Fibroblast of skin of right biceps (primary cell): ENCODE measurements at places on chromosomes 2 and 18.
A peak's percentile ranks its signal among the peaks of the same experiment; 100 is the strongest.

- no peak for DNase-seq
Observed at GRCh38 chr2:100853909-100854810, 34.2 kb downstream of the NPAS2 start.

DNA sequence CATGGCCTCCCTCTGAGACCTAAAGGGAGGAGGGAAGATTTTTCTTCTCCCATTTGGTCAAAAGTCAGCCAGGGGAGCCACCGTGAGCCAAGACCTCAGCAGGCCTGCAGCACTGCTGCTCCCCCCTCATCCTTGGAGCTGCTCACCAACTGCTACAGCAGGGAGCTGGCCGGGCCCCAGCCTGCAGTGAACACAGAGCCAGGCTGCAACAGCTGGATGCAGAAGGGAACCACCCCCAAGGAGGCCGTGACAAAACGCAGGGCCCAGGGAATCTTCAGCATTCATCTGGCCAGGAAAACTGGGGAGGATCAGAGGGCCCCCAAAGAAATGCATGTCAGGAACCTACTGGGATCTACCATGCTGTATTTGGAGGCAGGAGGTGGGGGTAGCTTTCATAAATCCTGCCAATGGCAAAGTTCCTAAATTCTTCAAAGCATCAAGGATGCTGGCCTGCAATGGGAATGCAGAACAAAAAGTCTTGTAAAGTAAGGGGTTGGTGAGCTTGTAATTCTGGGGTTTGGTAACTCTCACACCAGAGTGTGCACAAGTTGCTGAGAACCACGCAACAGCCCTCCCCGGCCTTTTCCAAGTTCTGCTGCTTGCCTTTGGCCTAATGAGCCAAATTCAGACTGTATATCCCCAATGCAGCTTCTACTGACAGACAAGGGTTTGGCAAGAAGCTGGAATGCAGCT, 61.0 kb downstream of the CACNB4 start:
- DNase-seq, result no peak

DNA sequence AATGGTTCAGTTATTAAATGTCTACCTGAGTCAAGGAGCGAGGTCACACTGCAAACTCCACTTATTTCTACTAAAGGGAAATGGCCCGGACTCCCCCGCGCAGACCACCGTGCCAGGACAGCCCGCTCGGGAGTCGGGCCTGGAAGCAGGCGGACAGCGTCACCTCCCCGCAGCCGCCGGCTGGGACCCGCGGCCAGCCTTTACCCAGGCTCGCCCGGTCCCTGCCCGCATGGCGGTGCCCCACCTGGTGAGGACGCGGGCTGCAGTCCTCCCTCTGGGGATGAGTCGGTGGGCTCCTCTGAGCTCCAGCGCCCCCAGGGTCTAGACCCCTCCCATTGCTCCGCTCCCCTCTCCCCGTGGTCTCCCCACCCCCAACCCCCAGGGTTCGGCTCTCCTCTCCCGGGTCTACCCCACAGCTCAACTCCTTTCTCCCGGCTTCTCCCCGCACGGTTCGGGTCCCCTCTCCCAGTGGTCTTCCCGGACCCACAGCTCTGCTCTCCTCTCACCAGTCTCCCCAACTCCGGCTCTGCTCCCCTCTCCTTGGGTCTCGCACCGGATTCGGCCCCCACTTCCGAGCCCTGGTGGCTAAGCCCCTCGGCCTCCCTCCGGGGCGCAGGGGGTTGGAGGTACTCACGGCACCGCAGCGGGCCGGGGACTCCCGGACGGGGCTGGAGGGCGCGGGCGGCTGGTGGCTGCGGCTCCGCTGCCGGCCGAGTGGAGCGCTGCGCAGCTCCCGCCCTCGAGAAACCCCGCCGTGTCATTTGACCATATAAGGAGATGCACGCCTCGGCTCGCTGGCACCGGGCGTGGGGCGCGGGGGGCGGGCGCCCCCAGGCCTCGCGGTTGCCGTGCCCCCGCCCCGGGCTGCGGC, at the start of gene FHL2:
TSS of gene FHL2 (minus strand) at position 716 of the 871 bp plus-strand sequence. CDS start 12,535 bp downstream, outside the sequence.
- DNase-seq, result peak; percentile 87

DNA sequence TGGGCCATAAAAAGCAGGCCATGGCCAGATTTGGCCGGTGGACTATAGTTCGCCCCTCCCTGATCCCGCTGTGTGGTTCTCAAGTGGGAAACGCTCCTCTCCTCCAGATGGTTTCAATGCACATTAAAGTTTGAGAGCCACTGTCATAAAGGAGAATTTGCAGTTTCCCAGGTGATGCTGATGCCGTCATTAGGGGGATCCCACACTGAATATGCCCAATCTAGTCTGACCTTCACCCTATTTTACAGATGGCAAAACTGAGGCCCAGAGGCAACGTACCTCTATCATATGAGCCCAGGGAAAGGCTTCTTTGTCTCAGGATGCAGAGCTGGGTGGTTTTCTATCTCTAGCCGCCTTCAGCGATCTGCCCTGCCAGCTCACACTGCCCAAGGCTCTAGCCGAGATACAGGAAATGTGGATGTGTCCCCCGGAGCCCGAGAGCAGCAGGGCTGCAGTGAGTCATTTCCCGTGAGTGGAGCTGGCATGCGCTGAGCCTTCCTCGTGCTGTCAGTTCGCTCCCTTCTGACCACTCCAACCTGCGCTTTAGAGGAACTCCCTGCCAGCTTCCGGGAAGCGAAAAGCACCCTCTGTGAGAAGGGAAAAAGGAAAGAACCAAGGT, 116.2 kb downstream of the SMAD7 start:
- DNase-seq, result peak; percentile 93

GRCh38 chr2:24891201-24891600, 28.8 kb downstream of the ADCY3 start:
- DNase-seq, result no peak

- peak; percentile 29 for DNase-seq
Observed at GRCh38 chr18:77061281-77061945, 71.2 kb downstream of the MBP start.

- peak; percentile 36 for DNase-seq
Observed at GRCh38 chr18:28961669-28962228, 784.8 kb upstream of the CDH2 start.

- DNase-seq, result no peak
Observed at GRCh38 chr18:11785444-11786055, 65.7 kb upstream of the CHMP1B start.

- DNase-seq, result no peak
Observed at GRCh38 chr2:69916106-69916505, 1.2 kb downstream of the MXD1 start.

DNA sequence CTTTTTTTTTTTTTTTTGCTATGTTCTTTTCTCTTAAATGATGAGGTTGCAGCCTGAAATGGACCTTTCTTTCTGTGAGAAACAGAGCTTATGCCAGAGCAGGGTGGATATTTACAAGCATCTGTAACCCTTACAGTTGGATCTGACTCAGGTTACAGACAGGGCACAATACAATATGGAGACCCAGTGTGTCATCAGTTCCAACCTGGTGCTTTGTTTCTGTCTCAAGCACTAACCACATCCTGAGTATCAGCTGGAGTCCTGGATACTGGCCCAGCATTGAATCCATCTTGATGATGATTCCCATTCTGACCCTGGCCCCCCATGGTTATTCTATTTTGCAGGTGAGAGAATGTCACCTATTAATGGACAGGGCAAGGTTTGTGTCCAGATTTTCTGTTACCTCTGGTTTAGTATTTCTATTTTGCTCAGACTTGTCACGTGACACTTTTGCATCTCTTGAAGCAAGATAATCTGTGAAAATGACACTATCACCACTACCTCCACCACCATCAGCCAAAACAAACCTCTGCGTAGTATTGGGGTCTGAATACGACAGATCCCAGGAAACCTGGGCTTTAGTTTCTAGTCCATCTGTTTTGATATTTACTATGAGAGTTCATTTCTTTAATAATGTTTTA, 174.0 kb downstream of the CCDC85A start:
- DNase-seq, result peak; percentile 58

GRCh38 chr2:43360137-43360536, 133.7 kb upstream of the ZFP36L2 start:
- DNase-seq, result no peak

DNA sequence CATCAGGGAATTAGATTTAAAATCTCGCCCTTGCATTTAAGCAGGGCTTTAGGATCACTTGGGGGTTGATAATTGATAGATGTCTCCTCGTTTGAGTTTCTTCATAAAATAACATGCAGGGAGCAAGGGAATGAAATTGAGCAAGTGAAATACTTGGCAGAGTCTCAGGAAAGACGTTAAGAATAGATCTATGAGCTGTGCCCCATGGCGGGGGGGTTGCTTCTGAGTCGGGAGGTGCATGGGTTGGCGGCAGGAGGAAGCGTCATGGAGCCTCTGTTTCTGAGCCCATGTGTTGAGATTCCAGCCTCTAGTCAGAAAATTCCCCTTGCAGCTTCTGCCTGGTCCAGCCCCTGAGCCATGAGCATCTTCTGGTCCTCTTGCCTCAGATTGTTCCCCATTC, 82.0 kb downstream of the APOB start:
- no peak for DNase-seq

- peak; percentile 60 for DNase-seq
Observed at GRCh38 chr2:176166272-176166671, 9.2 kb downstream of the HOXD3 start.

- peak; percentile 71 for DNase-seq
Observed at GRCh38 chr18:55861266-55861665, 273.3 kb upstream of the TCF4 start.

DNA sequence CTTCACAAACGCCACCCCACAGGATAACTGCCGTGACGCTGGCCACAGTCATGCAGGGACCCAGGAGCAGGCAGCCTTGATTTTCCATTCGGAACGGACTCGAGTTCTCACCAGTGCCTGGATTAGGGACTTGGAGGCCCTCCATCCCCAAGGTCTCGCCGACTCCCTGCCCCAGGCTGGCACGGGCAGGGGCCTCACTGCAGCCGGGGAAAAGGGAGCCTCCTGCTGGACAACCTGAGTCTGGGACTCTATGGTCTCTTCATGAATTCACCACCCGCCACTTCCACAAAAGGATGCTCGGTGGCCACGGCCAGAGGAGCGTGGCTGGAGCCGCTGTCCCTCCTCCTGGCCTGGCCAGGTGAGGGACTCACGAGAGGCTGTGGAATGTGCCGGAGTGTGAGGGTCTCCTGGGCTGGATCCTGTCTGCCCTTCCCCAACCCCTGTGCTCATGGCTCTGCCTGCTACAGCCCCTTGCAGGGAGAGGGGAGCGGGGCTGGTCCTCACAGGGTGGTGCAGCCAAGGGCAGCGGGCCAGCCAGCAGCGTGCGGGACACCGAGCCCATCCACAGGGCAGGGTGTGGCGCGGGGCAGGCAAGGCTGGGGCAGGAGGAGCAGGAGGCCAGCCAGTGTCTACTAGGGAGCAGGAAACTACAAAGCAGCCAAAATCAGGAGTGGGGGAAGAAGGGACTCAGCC, 42.3 kb downstream of the AQP12A start:
- DNase-seq, result no peak

- DNase-seq, result peak; percentile 79
Observed at GRCh38 chr2:237473878-237474441, 13.1 kb upstream of the MLPH start.

DNA sequence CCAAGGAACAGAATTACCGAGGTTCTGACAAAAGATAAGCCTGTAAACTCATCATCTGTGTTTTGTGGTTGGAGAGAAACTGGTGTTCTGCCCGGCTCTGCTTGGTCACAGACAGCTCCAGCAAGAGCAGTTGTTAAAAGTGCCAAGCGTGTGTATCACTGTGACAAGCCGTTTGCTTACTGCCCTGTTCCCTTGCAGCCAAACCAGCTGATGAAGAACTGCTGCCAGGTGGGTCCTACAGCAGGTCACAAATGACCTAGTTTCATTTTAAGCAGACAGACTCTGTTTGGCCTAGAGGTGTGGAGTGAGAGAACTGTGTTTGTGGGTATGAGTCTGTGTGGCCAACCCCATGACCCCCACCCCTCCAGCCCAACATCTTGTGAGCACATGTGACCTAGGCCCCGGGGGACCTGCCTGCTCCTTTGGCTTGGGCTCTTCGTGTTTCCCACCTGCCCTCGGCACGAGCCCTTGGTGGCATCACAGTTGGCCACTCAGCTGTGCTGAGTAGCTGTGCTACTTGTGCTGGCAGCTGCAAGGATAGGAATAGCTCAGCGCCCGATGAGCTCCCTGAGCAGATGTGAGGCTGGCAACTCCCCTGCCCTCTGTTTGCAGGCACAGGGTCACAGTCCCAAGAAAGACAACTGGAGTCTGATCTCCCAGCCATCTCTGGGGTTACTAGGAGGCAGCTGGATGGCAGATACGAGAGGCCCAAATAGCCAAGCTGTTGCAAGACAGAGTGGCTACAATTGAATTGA, 9.7 kb downstream of the OXER1 start:
- DNase-seq, result no peak

GRCh38 chr2:129181433-129181832, 798.0 kb upstream of the RAB6C start:
- no peak for DNase-seq

DNA sequence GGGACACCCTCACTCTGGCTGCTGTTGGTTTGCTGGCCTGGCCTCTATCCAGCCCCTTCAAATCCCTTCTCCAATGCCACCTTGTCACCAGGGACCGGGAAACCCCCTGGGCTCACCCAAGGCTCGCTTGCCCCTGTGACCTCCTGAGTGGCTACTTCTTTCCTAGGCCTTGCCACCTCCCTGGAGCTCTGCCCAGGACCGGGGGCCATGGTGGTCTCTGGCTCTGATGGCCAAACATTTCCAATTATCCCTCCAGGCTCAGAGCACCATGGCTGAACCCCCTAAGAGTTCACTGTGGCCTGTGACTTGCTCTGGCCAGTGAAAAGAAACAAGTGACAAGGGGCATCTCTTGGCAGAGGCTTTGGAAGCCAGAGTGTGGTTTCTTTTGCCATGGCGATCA, 237.6 kb downstream of the TFCP2L1 start:
- no peak for DNase-seq

DNA sequence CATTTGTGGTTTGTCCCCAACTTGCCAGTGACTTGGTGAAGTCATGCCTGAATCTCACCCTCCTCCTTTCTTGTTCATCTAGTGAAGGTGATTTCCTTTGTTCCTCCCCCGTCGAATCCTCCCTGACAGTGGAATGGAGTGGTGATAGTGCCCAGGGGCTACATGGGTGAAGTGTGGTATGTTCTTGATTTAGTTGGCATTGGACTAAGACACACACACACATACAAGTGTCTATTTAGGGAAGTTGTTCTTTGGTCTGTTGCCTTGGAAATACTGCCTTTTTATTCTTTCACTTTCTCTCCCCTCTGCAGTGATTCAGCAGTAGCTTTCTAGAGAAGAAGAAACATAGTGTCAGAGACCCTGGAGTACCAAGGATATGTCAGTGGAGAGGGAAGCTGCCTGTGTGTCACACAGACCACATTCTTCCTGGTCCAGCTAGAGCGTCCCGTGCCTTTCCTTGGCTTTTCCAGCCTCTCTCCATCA, 10.9 kb downstream of the INPP4A start:
- no peak for DNase-seq

DNA sequence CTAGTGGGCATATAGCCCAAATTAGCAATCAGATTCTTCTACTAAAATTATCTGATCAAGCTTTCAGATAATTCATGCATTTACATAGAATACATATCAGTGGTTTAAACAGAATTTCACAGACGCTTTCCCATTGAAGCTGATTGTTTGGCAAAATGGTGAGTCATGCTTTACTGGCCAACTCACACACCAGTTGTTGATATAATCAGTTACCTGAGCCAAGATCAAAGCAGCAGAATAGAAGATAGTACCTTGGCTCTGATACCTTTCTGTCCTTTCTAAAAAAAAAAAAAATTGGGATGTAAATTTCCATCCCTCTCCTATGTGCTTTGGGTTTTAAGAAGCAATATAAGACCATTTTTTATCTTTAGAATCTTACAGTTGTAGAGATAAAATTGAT, 178.0 kb downstream of the MCFD2 start:
- peak; percentile 37 for DNase-seq

GRCh38 chr2:208657468-208657867, 250.9 kb downstream of the PTH2R start:
- DNase-seq, result no peak

GRCh38 chr18:49015886-49016647, 65.3 kb upstream of the SMAD7 start:
- DNase-seq, result no peak

- DNase-seq, result no peak
Observed at GRCh38 chr2:230816735-230817134, 48.0 kb upstream of the ITM2C start.
